ENCODE measurements at places on chromosomes 1 and 21.

GRCh38 chr1:229251185-229251584, 19.7 kb upstream of the RAB4A start:
- no peak for DNase-seq

DNA sequence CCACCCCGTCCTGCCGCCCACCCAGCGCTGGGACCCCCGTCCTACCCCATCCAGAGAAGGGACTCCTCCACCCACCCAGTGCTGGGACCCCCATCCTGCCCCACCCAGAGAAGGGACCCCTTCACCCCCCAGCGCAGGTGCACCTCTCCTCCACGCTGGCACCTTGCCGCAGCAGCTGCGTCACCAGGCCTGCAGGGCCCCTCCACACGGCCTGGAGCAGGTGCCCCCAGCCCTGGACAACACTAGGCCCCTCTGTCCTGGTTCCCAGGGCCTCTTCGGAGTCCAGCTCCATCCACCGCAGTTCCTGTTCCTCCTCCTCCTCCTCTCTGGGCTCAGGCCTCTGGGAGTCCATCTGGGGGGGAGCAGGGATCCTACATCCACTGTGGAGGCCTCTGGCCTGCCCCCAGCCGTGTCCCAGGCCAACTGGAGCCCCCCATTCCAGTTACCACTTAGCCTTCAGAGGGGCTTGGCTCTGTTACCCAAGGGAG, 378 bp downstream of the ANKRD65 start:
- DNase-seq = no peak

GRCh38 chr1:28301368-28302174, 27.3 kb upstream of the MED18 start:
- no peak for DNase-seq

GRCh38 chr1:17852383-17852782, 97.2 kb downstream of the ACTL8 start:
- DNase-seq = no peak

DNA sequence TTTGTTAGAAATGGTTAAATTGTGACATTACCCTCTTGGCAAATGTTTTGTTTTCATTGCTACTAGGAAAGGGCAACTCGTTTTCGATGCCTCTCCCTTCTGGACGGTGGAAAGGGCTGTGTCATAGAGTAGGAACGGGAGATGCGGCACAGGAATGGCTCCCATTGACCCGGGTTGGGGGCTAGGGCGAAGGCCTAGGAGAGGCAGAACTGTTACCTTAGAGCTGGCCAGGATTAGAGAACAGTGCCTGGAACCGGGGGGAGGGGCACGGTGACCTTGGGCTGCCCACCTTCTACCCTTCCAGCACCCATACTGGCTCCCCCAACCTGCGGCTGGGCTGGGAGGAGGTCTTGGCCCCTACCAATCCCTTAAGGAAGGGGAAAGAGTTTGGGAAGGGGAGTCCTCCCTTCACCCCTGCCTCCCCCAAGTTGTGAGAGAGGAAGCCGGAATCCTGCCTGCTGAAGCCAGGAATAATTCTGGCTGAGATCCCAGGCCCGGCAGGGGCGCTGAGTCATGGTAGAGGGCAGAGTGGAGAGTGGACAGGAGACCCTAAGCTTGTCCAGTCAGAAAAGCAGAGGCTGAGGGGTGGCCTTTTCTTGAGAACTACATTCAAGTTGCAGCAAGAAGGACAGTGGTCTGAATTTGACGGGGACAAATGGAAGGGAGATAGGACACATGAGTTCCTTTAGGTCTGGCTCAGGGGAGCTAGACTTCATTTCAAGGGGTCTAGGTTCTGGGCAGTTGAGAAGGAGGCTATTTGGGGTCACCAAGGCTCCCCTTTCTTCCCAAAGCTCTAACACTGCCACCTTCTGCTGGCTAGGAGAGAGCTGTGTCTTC, 8.2 kb downstream of the LMNA start:
- no peak for DNase-seq

DNA sequence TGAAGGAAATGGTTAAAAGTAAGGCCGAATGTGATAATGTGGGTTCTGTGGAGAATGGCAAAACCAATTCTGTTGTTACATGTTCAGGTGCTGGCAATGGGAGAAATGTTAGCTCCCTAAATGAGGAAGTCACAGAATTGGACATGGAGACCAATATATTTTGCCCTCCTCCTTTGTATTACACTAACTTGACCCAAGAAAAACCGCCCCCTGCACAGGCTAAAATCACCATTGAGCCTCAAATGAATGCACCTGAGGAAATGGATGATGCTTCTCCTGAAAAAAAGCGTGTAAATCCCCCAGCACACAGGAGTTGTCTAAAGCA, 932 bp downstream of the MAP10 start:
- no peak for DNase-seq

DNA sequence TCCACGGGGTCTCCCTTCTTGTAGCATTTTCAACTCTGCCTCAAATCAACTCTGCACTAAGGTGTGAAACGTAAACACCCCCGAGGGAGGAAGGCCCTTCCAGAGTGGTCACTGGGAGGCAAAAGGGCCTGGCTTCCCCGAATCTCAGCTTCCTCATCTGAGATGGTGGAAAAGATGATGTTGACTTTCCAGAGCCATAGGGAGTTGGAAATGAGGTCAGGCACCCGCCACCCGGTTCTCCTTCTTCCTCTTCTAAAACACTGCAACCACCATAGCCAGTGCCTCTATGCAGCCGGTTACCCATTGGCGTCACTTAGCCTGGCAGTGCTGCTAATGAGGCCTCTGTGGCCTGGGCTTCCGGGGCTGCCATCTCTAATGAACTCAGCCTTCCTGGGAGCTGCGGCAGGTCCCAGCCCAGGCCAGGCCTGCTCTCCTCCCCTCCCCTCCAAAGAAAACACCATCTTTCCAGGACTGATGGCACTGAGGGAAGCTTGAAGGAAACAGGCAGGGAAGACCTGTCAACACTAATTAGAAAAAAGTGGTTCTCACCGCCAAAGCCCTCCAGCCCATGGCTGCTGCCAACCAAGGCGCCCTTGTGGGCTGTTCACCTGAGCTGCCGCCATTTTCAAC, 175.0 kb downstream of the KAZN start:
- DNase-seq = no peak

DNA sequence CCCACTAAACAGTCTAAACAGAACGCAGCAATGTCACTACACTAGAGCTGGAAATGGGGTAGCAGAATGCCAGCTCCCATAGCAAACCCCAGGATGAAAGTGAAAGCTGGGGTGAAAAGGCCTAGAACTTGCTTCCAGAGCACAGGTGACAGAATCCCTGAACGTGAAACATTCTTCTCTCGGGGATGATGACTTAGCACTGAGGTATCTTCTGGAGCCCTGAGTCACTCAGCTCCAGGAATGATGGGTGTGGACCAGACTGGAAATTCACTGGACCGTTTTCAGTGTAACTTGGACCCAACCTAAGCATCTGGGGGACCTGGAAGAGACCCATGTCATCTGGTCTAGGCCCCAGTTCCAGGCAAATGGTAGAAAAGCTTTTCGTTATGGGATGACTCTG, 108.9 kb downstream of the CDC7 start:
- no peak for DNase-seq

GRCh38 chr1:236154671-236155398, 12.5 kb downstream of the GPR137B start:
- DNase-seq = no peak

GRCh38 chr1:199303035-199303434, 664.2 kb downstream of the PTPRC start:
- DNase-seq = no peak

Measured in NCI-H187 treated with DMSO at 0.1 percent for 48 hours (cell line).